ENCODE measurements at places on chromosomes 11 and 22. TPM values are rescaled to one million over a fixed set of nuclear protein-coding genes. Genes with fewer than 3 reads are reported as not detected.

GRCh38 chr11:469684-470560 is 19.8 kb downstream of the PTDSS2 start:
- DNase-seq: peak; percentile 87

DNA sequence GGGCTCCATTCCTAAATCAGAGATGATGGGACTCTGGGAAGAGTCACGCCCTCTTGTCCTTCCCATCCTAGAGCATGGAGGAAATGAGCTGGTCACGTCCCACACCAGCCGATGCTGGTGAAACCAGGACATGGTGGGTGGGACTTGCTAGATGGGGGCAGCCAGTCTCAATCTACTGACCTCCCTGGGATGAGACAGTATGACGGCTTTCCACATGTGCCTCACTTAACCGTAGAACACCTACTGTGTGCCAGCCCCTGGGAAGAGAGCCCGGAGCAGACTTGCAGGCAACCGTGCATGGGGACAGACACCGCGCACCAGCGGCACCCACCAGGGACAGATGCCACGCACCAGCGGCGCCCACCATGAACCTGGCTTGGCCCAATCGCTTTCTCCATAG is 3.8 kb downstream of the OSBPL5 start:
- DNase-seq: no peak

DNA sequence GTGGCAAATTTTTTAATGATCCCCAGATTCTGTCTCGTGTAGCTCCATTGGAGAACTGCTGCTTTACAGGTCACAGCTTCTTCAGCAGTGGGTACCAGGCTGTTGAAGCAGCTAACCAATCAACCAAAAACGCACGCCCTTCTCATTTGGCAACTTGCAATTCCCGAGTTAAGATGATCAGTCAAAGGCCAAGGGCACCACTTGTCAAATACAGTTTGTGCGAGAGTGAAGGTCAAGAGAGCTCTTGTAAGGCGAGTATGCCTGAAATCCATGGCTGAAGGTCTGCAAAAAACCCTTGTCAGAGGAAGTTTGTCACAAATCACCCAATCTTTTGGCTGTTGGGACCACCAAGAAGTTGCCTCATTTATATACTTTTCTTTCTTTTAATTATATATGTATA is 12.9 kb upstream of the PPP2R1B start:
- no peak for DNase-seq

DNA sequence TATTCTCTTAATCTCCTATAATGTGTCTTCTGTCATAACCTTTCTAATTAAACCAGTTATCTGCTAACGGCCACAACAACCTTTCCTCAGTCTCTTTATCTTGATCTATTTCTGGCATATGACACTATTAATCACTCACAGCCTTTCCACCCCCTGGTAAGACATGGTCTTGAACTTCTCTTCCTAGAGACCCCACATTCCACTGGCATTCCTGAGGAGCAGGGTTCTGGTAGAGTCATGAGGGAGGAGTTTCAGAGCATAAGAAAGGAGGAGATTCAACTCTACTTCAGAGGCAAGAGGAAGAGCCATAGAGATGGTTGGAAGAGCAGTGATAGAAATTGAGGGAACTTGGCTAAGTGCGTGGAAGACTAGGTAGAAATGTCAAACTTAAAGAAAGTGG is 325.6 kb downstream of the BLID start:
- no peak for DNase-seq

- no peak for DNase-seq
Observed at GRCh38 chr11:73804712-73805111, 17.0 kb downstream of the MRPL48 start.

- no peak for DNase-seq
Observed at GRCh38 chr22:30296324-30296723, 7.0 kb upstream of the CASTOR1 start.

- no peak for DNase-seq
Observed at GRCh38 chr11:276219-276618, 2.0 kb upstream of the NLRP6 start.

DNA sequence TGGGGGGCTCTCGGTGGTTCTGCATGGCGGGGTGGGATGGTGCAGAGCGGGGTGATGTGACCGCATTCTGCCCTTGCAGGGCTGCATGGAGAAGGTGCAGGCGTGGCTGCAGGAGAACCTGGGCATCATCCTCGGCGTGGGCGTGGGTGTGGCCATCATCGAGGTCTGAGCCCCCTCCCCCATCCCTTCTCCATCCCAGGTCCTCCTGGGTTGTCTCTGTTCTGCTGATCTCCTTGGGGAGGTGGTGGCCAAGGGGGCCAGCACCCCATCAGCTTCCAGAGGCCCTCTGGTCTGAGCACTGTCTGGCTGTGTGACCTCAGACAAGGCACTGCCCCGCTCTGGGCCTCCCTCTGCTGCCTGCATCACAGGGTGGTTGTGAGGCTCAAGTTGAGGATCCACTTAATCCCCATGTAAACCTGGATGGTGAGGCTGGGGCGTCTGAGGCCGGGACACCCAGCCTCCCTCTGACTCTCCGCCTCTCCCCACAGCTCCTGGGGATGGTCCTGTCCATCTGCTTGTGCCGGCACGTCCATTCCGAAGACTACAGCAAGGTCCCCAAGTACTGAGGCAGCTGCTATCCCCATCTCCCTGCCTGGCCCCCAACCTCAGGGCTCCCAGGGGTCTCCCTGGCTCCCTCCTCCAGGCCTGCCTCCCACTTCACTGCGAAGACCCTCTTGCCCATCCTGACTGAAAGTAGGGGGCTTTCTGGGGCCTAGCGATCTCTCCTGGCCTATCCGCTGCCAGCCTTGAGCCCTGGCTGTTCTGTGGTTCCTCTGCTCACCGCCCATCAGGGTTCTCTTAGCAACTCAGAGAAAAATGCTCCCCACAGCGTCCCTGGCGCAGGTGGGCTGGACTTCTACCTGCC is 53.3 kb downstream of the CD82 start:
- no peak for DNase-seq

The LGR4 gene
- total RNA-seq: 5.1 TPM

The EFCAB6 gene
- 15.4 TPM for total RNA-seq

The CENPM gene
- total RNA-seq: 9.9 TPM

The TNNT3 gene
- total RNA-seq: 7.1 TPM

The FAT3 gene
- total RNA-seq: 6.0 TPM

The ZNF408 gene
- total RNA-seq: 3.2 TPM

The ASPHD2 gene
- 0.31 TPM for total RNA-seq
